Placental epithelial cell (primary cell): ENCODE measurements at places on chromosomes 3 and 15. TPM values are rescaled to one million over a fixed set of nuclear protein-coding genes. Genes with fewer than 3 reads are reported as not detected.

SPATA12 gene
- not detected in 2 replicates for total RNA-seq

TTBK2 gene
- total RNA-seq: 6.7 and 9.8 TPM in 2 replicates

ATP13A5 gene
- total RNA-seq: not detected in 2 replicates

NPHP3 gene
- total RNA-seq: 46.1 and 53.8 TPM in 2 replicates

NMNAT3 gene
- total RNA-seq: under 0.01 TPM in 1 of 2 replicates, not detected in the other

LSAMP gene
- total RNA-seq: not detected in 2 replicates

PLA2G4E gene
- not detected in 2 replicates for total RNA-seq

TGM4 gene
- total RNA-seq: 7.3 and 16.5 TPM in 2 replicates

NDN gene
- 30.2 and 42.9 TPM in 2 replicates for total RNA-seq

DISP2 gene
- 0.39 and 2.2 TPM in 2 replicates for total RNA-seq

KBTBD12 gene
- not detected in 2 replicates for total RNA-seq

ITIH1 gene
- not detected in 2 replicates for total RNA-seq

SEMA5B gene
- not detected in 2 replicates for total RNA-seq

PIGZ gene
- 1.7 and 2.7 TPM in 2 replicates for total RNA-seq

TRIM42 gene
- not detected in 2 replicates for total RNA-seq

ELL3 gene
- total RNA-seq: 2.9 and 5.5 TPM in 2 replicates

ABI3BP gene
- total RNA-seq: 17.0 and 36.5 TPM in 2 replicates

LZTFL1 gene
- total RNA-seq: 20.4 and 22.8 TPM in 2 replicates

OTOL1 gene
- not detected in 2 replicates for total RNA-seq

RTP4 gene
- not detected in 2 replicates for total RNA-seq

PAK6 gene
- 0.54 and 0.79 TPM in 2 replicates for total RNA-seq

PP2D1 gene
- not detected in 2 replicates for total RNA-seq

SCN5A gene
- 1.3 and 2.0 TPM in 2 replicates for total RNA-seq

ADAMTS17 gene
- total RNA-seq: not detected in 2 replicates

NECTIN3 gene
- total RNA-seq: 56.9 and 60.4 TPM in 2 replicates

NXPE3 gene
- 12.2 and 18.3 TPM in 2 replicates for total RNA-seq

IQCH gene
- 4.3 and 5.1 TPM in 2 replicates for total RNA-seq

PRR20G gene
- total RNA-seq: not detected in 2 replicates

SHC4 gene
- 0.22 and 0.79 TPM in 2 replicates for total RNA-seq

SRGAP3 gene
- 1.6 and 4.7 TPM in 2 replicates for total RNA-seq

MKRN2OS gene
- total RNA-seq: 1.1 TPM in 1 of 2 replicates, not detected in the other

SCAANT1 gene
- not detected in 2 replicates for total RNA-seq

TRNT1 gene
- total RNA-seq: 11.3 and 17.7 TPM in 2 replicates

COL6A5 gene
- total RNA-seq: not detected in 2 replicates

UMPS gene
- total RNA-seq: 11.0 and 20.6 TPM in 2 replicates

GRAMD2A gene
- total RNA-seq: 86.4 and 116 TPM in 2 replicates

EOGT gene
- total RNA-seq: 24.5 and 31.8 TPM in 2 replicates

ARL6 gene
- total RNA-seq: 4.3 and 6.7 TPM in 2 replicates

FGF12 gene
- 0.39 TPM in 1 of 2 replicates, not detected in the other for total RNA-seq

PCSK6 gene
- total RNA-seq: 2.4 and 5.5 TPM in 2 replicates

TMC3 gene
- not detected in 2 replicates for total RNA-seq

MESP2 gene
- total RNA-seq: 0.39 and 0.54 TPM in 2 replicates

AADAC gene
- total RNA-seq: not detected in 2 replicates

MEX3B gene
- 5.1 and 6.7 TPM in 2 replicates for total RNA-seq

SLC24A5 gene
- not detected in 2 replicates for total RNA-seq

SLC6A1 gene
- total RNA-seq: not detected in 2 replicates

PTX3 gene
- total RNA-seq: 0.43 and 0.79 TPM in 2 replicates

PAQR9 gene
- total RNA-seq: not detected in 2 replicates
